Bronchus fibroblast of lung (primary cell): ENCODE measurements at places on chromosomes 2 and 18. TPM values are rescaled to one million over a fixed set of nuclear protein-coding genes. Genes with fewer than 3 reads are reported as not detected.

Gene FLACC1
- not detected in 2 replicates for total RNA-seq

Gene TSGA10
- total RNA-seq, result 0.17 and 4.3 TPM in 2 replicates

Gene PIEZO2
- 1.3 and 1.8 TPM in 2 replicates for total RNA-seq

Gene LCLAT1
- total RNA-seq, result 11.1 and 16.8 TPM in 2 replicates

Gene ZDBF2
- 2.7 and 3.5 TPM in 2 replicates for total RNA-seq

Gene PTRHD1
- total RNA-seq, result 34.6 and 36.3 TPM in 2 replicates

Gene APCDD1
- total RNA-seq, result 2.2 and 3.5 TPM in 2 replicates

Gene BMP10
- not detected in 2 replicates for total RNA-seq

Gene IKZF2
- total RNA-seq, result 5.0 and 5.9 TPM in 2 replicates

Gene OXER1
- under 0.01 and 0.17 TPM in 2 replicates for total RNA-seq

Gene CNTNAP5
- not detected in 2 replicates for total RNA-seq

Gene HOXD13
- not detected in 2 replicates for total RNA-seq

Gene NOL4
- total RNA-seq, result not detected in 2 replicates

Gene LCT
- total RNA-seq, result not detected in 2 replicates

Gene SLC39A6
- total RNA-seq, result 29.6 and 34.8 TPM in 2 replicates

Gene REG3G
- not detected in 2 replicates for total RNA-seq

Gene CASP8
- total RNA-seq, result 16.8 and 18.3 TPM in 2 replicates

Gene GKN2
- total RNA-seq, result not detected in 2 replicates

Gene FAM237A
- total RNA-seq, result not detected in 2 replicates

Gene TPGS2
- 170 and 204 TPM in 2 replicates for total RNA-seq

Gene GALNT13
- under 0.01 and 0.15 TPM in 2 replicates for total RNA-seq
